ENCODE measurements at places on chromosomes 7 and 10.

DNA sequence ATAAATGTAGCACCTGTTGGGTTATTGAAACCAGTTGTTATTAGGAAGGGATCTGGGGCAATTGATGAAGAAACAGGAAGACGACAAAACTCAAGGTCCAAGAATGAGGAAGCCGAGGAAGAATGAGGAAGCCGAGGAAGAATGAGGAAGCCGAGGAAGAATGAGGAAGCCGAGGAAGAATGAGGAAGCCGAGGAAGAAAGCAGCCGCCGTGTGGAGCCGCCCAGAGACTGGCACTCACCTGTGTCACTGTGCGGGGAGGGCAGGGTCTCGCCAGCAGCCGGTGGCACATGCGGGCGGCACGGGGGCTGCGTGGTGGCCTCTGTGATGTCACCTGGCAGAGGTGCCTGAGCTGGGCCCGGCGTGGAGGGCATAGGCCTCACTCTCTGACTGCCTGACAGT lies 71.1 kb upstream of the CFAP46 start:
- no peak for DNase-seq

DNA sequence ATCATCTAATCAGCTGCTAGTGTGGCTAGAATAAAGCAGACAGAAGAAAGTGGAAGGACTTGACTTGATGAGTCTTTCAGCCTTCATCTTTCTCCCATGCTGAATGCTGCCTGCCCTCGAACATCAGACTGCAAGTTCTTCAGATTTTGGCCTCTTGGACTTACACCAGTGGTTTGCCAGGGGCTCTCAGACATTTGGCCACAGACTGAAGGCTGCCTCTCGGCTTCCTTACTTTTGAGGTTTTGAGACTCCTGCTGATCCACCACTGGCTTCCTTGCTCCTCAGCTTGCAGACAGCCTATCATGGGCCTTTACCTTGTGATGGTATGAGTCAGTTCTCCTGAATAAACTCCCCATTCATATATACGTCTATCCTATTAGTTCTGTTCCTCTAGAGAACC lies 26.0 kb downstream of the PLPP4 start:
- DNase-seq: no peak

DNA sequence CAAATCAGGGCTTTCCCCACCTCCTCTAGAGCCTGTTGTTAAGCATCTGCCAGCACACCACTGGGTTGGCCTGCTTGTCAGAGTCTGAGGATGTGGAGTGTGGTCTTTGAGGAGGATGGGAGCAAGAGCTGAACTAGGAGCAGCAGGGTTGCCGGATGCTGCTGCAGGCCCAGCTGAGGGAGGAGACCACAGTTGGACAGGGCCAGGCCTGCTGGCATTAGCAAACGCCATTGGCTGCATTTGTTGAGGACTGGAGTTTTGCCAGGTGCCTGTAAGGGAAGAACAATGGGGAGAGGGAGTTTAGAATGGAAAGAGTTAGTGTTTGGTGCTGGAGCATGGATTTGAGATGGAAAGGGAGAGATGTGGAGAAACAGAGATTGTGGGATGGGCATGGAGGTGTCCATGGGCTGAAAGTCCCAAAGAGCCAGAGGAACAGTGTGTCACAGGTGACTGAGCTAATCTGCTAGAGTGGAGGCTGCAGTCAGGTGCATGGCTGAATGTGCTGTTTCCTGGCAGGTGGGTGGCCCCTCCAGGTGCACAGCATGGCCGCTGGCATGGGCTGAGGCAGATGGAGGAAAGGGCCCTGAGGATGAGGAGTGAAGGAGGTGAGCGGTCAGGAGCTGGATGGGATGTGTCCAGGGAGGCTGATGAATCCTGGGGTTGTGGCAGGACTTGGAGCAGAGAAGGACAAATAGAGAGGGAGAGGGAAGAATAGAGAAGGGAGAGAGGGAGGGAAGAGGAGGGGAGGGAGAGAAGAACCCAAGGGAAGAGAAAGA lies 40.7 kb downstream of the LEP start:
- no peak for DNase-seq

GRCh38 chr10:98353170-98353569 lies 61.8 kb downstream of the PYROXD2 start:
- DNase-seq: no peak
